ENCODE measurements at places on chromosomes 7 and 10. TPM values are rescaled to one million over a fixed set of nuclear protein-coding genes. Genes with fewer than 3 reads are reported as not detected.

CABCOCO1 gene
- 3.4 TPM for total RNA-seq

CYP2C8 gene
- total RNA-seq = not detected

GJD4 gene
- total RNA-seq = not detected

NPTX2 gene
- 2.5 TPM for total RNA-seq

SPAG6 gene
- total RNA-seq = not detected

MRC1 gene
- 0.08 TPM for total RNA-seq

TUBAL3 gene
- not detected for total RNA-seq

GFRA1 gene
- 0.18 TPM for total RNA-seq

- peak; percentile 31 for DNase-seq
These were observed 210.5 kb downstream of the ETV1 start for GRCh38 chr7:13778967-13779366.

GRCh38 chr7:143419880-143420279 is 11.2 kb upstream of the EPHA1 start:
- no peak for DNase-seq

DNA sequence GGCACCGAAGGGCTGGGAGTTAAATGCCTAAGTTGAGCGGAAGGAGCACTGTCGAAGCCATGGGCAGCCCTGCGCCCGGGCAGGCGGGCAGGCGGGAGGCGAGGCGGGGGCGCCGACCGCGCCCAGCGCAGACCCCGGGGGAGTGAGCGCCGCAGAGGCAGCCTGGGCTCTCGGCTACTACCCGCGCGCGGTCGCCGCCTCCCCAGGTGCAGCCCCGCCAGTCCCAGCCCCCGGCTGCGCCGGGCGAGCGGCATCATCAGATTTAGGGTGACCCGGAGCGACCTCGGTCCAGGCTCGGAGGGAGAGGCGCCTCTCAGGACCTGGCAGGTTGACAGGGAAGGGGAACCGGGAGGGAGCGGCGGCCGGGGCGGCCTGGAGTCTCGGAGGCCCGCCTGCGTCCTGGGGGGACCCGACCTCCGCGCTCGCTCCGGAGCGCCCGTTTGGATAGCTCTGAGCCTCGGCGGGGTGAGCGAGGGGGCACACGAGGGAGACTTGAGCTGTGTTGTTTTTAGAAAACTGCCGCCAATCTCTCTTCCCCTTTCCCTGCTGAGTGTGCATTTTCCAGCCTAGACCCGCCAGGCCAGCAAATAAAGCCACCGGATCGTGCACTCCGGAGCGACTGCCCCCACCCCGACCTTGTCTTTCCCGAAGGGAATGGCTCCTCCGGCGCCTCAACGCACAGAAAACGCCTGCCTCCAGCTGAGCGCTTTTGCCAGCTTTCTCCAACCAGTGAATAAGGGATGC is 2.3 kb upstream of the NRP1 start:
- DNase-seq = no peak

- peak; percentile 14 for DNase-seq
These were observed 83.8 kb upstream of the MACROH2A2 start for GRCh38 chr10:69968830-69969229.

DNA sequence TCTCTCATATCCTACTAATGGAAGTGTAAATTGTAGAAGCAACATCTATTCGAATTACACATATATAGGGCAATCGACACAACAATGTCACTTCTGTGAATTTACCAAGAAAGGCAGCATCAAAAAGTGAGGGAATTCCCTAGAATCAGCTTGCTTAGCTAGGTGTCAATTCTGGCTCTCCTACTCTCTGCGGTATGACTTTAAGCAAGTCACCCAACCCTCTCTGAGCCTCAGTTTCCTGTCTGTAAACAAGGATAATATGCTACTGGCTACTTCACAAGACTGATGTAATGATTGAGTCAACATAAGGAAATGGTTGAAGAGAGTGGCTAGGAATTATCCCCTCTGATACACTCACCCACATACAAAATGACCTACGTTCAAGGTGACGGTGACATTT is 19.4 kb downstream of the CCDC6 start:
- DNase-seq = no peak

DNA sequence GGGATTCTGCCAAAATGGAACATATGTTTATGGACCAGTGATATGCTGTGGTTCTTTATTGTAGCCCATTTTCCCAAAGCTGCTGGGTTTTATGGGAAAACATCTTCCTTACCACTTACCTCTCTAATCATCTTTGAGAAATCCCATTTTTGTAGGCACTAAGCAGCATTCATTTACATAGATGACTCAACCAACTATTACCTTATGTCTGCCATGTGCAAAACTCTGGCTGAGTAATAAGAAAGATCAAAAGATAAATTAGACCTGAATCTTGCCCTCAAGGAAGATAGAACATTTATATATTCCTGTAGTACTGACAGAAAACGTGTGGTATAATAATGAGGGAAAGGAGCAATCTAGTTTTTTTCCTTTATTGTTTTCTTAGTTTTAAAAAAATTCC is 24.3 kb downstream of the CBLL1 start:
- DNase-seq = no peak

- DNase-seq = no peak
These were observed 56.5 kb downstream of the CCDC71L start for GRCh38 chr7:106604303-106604924.

- no peak for DNase-seq
These were observed 753.2 kb downstream of the LRMDA start for GRCh38 chr10:76184647-76185046.

GRCh38 chr7:1979591-1980560 is 252.9 kb downstream of the MAD1L1 start:
- DNase-seq = no peak

- DNase-seq = peak; percentile 56
These were observed 41.5 kb upstream of the SMIM30 start for GRCh38 chr7:113159746-113160339.

DNA sequence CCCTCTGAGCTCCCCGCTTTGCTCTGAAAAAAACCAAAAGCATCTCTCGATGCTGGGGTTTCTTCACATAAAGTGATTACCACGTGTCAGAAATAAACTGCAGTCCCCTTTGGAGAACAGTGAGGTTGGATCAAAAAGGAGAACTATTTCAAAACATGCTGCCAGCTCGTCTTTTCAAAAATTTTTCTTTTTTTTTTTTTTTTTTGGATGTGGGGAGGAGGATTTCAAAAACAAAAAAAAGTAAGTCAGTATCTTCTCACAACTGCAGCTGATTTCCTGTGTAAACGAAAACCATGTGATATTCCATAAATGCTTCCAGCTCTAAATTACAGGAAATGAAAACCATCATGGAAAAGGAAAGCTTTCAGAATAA is 155.0 kb upstream of the LYZL2 start:
- peak; percentile 93 for DNase-seq
